Activated naive CD4-positive, alpha-beta T cell treated with anti-CD3 and anti-CD28 coated beads, Interleukin-2, amount 50 U/mL, for 72 hours (primary cell): ENCODE measurements at places on chromosomes 1 and 21. TPM values are rescaled to one million over a fixed set of nuclear protein-coding genes. Genes with fewer than 3 reads are reported as not detected.

The LAD1 gene
- total RNA-seq: not detected

The HSF2BP gene
- total RNA-seq: 0.78 TPM

The S100A10 gene
- total RNA-seq: 290 TPM

GRCh38 chr1:54010415-54011117 is 7.4 kb downstream of the LDLRAD1 start:
- DNase-seq: peak; percentile 25

DNA sequence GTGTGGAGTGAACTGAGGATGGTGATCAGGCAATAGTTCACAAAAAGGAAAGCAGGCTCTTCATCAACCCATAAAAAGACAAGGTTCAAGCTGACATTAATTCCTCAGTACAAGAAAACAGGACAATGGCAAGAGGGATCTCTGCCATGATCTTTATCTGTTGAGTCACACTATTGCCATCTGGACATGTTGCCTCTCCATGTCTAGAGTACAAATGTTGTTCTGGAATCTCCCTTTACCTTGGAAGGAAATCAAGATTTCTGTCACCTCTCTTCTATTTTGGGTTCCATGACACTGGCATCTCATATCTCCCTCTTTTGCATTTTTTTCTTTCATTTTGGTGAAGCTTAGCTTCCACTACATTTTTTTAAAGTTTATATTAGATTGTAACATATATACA is 329.1 kb downstream of the USP25 start:
- DNase-seq: no peak

The KRTAP13-2 gene
- total RNA-seq: not detected

DNA sequence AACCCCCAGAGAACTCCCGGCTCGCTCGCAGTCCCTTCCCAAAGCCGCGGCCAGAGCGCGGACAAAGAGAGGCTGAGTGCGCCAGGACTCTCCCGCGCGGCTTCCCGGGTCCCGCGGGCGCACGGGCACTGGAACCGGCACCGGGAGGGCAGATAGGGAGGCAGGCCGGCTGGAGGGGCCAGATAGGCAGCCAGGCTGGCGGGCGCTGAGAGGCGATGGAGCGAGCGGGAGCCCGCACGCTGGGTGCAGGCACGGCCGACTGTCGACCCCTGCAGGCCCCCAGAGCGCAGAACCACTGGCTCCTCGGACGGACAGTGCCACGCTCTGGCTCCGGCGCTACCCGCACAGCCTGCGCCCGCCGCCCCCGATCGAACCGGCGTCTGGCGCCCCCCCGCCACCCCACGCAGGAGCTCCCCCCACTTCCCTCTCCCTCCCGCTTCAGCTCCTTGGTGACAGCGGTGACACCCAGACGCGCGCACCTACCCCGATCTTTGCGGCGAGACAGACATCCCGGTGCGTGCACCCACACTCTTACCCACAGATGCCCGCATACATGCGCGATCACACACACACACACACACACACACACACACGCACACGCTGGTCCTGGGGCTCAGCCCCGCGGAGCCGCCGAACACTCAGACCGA is 534 bp downstream of the SLC6A9 start:
- peak; percentile 66 for DNase-seq

GRCh38 chr1:113872219-113872935 is 865 bp upstream of the PTPN22 start:
- no peak for DNase-seq

GRCh38 chr1:5962265-5963105 is 29.7 kb downstream of the NPHP4 start:
- no peak for DNase-seq

GRCh38 chr1:101235696-101236515 is 913 bp upstream of the S1PR1 start:
- peak; percentile 75 for DNase-seq

- DNase-seq: no peak
Observed at GRCh38 chr1:79663916-79664315, 657.4 kb upstream of the ADGRL4 start.

DNA sequence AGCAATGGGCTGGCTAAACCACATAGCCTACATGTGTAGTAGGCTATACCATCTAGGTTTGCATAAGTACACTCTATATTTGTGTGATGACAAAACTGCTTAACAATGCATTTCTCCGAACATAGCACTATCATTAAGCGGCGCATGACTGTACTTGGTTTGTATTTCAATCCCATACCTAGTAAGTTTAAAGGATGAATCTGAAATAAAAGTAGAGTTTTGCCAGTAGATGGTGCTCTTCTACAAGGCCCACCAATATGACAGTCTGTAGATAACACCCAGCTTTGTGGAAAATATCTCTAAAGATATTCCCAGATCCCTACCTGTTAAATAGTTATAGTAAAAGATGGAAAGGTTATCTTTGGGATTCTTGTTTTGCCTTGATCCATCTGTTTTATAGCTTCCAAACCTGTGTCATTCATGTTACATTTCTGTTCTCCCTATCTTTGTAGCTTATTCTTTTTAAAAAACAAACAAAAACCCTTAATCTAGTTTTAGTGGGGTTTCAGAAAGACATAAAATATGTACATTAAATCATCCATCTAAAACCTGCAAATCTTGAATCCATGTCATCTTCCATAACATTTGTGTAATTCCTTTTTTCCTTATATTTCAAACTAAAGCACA is 33.9 kb upstream of the ASPM start:
- no peak for DNase-seq

DNA sequence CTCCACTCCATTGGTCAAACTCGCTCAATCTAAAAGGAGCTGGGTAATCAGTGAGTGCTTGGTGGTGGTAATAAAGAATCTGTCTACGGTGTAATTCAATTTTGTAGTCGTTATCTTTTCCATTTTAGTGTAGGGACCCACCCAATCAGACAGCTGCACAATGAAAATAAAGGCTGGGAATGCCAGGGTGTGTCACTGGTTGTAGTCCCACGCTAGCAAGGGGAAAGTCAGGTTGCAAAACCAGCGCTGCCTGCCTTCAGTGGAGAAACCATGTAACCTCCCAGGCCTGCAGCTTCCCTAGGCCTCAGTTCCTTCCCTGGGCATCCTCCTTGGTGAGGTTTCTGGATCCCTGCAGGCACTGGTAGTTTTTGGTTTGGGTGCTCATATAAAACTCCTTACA is 49.4 kb upstream of the PPP2R5A start:
- no peak for DNase-seq

The ZNHIT6 gene
- total RNA-seq: 17.0 TPM

The ACKR1 gene
- total RNA-seq: not detected

DNA sequence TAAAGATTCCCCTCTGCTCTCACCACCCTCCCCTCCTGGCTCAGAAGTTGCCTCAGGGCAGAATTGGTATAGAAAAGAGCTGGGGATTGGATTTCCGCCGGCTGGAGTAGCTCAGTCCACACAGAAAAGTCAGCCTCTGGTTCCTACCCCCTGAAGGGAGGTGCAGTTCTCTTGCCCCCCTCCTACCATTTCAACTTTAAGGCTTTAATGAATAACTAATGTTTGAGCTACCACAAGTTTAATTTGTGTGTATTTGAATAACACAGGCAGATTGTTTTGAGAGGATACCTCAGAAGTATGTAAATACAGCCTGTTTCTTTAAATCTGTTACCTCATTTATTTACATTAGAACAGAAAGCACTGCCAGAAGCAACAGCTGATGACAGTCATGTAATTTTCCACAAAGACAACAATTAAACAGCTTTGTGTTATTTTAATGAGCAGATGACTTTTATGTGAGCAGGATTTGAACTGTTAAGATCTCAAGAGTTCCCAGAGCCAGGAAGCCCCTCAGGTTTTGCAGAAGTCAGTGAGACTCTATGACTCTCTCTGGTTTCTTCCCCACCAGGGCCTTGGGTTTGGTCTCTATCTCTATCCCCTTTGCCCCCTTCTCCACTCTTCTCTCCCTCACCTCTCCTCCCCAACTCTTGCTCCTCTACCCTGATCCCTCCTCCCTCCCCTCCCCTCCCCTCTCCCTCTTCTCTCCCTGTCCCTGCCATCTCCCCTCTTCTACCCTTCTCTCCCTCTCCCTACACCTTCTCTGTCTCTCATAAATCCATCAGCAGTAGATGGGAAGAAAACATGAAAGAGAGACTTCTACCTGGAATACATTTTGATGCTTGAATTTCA is 26.3 kb downstream of the DUSP10 start:
- DNase-seq: no peak

The SPRR1A gene
- not detected for total RNA-seq

GRCh38 chr1:80659161-80659560 is 1141.6 kb upstream of the ADGRL2 start:
- DNase-seq: no peak

DNA sequence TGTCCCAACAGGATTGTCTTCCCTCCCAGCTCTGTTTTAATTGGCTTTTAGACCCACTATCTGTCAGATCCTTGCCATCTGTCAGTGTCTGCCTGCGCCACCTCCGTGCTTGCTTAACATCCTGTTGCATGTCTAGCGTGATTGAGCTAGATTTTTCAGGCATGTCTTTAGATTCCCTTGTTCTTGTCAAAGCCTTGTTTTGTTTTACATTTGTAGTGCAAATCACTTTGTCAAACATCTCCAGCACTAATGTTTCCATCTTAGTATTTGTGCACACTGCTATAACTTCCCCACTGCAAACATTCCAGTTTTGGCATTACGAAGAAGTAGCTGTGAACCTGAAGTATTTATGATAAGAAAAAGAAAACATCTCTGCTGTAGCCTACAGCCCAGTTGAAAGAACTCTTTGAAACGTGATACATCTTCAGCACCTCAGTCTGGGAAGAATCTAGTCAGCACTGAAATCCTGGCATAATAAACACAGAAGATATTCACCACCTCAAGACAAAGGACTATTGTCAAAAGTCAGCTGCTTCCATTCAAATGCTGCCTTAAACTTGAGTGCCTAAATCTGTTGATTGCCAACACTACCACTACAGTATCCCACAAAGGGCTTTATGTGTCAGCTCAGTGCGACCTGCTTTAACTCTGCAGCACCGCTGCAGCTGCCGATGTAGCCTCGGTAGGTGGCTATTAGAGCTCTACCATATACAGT is 105.0 kb downstream of the FNBP1L start:
- DNase-seq: no peak

GRCh38 chr1:207423560-207424292 is 30.4 kb upstream of the CR2 start:
- DNase-seq: no peak

- no peak for DNase-seq
Observed at GRCh38 chr21:35854281-35854680, 206.0 kb downstream of the SETD4 start.

DNA sequence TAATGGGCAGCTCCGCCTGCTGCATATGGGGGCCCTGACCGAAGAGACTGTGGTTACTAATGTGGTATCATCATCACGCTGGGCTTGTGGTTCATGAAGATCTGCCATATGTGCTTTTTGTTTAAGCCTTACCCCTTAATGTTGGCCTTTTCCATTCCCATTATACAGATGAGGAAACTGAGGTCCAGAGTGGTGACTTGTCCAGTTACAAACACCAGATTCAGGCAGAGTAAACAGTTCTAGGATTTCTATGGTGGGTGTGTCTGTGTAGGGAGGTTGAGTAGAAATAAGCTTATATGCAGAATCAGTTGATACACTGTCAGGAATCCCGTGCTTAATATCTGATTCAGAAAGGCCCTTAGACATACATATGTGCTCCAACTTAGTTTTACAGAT is 691 bp downstream of the UTP11 start:
- no peak for DNase-seq

The ANGPTL3 gene
- not detected for total RNA-seq

- no peak for DNase-seq
Observed at GRCh38 chr1:98688110-98688739, 26.7 kb downstream of the SNX7 start.

The VCAM1 gene
- 0.36 TPM for total RNA-seq

The WNT4 gene
- total RNA-seq: not detected

The JAK1 gene
- total RNA-seq: 95.3 TPM

The RGSL1 gene
- total RNA-seq: not detected

DNA sequence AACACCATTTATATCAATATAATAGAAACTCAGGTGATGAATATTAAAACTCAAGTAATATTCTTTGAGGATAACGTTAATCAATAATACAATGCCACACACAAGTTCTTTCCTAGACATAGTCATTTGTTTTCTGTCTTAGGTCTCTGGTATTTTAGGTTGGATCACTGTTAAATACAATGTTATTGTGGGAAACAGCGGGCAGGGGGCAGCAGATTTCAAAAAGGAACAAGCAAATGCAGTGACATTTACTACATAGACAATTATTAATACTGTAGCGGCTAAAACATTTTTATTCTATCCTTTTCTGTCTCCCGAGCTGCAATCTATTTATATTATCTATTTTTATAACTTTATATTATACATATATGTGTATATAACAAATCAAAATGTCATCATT is 186.4 kb upstream of the ZNHIT6 start:
- DNase-seq: no peak
